ENCODE measurements at places on chromosomes 2 and 18.

- no peak for DNase-seq
Observed at GRCh38 chr18:59929621-59930295, 30.0 kb downstream of the PMAIP1 start.

DNA sequence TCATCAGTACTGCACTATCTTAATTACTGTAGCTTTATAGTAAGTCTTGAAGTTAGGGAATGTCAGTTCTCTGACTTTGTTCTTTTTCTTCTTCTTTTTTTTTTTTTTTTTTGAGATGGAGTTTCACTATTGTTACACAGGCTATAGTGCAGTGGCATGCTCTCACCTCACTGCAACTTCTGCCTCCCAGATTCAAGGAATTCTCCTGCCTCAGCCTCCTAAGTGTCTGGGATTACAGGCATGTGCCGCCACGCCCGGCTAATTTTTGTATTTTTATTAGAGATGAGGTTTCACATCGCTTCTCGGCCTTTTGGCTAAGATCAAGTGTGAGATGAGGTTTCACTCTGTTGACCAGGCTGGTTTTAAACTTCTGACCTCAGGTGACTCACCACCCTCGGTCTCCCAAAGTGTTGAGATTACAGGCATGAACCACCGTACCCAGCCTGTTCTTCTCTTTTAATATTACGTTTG lies 41.9 kb upstream of the TANC1 start:
- DNase-seq = peak; percentile 41

DNA sequence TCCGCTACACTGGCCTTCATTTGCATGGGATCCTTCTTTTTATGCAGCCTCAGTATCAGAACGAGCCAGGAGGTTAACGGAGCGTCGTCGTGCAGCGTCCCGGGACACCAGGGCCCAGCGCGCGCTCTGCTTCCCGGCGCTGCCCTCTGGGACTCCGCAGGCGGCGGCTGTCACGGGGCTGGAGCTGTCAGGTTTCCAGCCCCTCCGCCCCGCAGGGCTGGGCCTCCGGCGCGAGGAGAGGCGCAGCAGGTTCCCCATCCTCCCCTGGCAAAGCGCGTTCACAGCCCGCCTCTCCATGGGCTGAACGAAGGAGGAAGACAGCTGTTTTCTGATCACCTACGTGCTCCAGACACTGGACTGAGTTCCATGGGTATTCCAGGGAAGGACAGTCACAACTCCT lies 12.5 kb upstream of the PAX8 start:
- no peak for DNase-seq

DNA sequence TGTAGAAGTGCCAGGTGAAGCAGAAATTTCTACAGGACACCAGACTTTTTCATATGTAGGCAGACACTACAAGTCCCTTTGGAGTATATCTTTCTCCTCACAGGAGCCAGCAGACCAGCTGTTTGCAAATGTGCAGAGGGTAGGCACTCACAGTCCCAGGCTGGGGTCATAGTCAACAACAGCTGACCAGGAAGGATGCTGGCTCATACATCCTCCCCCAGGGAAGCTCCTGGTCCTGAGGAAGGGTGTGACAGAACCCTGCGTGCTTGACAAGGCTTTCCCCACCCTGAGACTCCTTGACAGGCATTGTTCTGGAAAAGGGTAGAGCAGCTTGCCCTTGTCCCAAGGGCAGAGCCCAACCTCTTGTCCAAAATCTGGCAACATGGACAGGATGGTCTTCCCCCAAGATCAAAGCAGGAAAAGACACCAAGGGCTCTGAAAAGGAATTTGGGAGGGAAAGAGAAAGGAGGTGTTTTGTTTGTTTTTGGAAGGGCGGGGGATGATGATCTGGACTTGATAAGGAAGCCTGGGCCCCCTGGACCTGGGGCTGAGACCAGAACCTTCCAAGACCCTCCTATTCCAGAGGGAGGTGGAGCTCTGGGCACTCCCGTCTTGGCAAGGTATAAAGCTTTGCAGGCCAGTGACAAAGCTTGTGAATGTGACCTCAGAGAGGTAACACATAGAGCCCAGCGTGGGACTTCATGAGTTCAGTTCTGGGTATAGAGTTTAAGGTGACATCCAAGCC lies 87.1 kb downstream of the GFPT1 start:
- DNase-seq = no peak

DNA sequence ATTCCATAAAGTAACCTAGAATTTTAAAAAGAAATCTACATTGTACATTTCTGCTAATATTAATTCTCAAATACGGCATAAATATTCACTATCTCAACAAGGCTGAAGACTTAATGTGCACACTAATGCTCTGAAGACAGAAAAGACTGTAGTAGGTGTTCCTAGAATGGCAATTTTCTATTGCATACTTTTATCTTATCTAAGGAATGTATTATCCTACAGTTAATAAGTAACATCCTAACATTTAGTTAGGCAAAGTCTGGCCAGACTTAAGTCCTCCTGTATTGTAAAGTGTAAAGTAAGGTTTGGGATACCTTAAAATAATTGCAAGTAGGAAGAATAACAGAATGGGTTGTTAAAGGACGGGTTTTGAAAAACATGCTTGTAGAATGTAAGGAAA lies 42.2 kb downstream of the CHST9 start:
- DNase-seq = no peak

- DNase-seq = no peak
Observed at GRCh38 chr18:34650121-34650545, 60.0 kb upstream of the DTNA start.

GRCh38 chr2:179235463-179236108 lies 29.0 kb downstream of the SESTD1 start:
- DNase-seq = no peak

DNA sequence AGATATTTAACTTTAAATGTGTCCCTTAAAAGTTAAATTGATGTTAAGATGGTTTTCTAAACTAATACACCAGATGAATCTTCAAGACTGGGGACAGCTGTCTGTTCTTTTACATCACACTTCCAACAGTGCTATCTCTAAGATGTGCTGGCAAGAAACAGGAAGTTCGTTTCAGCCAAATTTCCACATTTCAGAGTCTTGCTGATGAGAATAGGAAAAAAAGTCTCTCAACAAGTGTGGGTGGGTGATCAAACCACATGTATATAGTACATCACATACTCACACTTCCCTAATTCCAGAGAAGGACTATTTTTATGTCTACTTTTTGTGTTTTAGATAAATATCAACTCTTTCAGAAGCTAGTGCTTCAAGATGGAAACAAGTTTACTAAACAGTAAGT lies 1712.8 kb upstream of the TMEFF2 start:
- no peak for DNase-seq

- no peak for DNase-seq
Observed at GRCh38 chr2:27431395-27431794, 3.0 kb downstream of the NRBP1 start.

- no peak for DNase-seq
Observed at GRCh38 chr2:64626963-64627760, 26.6 kb downstream of the SERTAD2 start.

DNA sequence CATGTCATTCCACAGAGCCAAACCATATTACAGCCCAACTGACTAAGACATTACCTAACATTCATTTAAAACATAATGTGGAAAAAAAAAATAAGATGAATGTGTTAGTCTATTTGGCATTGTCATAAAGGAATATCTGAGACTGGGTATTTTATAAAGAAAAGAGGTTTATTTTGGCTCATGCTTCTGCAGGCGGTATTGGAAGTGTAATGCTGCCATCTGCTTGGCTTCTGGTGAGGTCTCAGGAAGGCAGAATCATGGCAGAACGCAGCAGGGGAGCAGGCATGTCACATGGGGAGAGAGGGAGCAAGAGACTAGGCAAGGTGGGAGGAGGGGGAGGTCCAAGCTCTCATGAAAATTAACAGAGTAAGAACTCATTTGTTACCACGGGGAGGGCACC lies 504.8 kb upstream of the LRATD1 start:
- no peak for DNase-seq

DNA sequence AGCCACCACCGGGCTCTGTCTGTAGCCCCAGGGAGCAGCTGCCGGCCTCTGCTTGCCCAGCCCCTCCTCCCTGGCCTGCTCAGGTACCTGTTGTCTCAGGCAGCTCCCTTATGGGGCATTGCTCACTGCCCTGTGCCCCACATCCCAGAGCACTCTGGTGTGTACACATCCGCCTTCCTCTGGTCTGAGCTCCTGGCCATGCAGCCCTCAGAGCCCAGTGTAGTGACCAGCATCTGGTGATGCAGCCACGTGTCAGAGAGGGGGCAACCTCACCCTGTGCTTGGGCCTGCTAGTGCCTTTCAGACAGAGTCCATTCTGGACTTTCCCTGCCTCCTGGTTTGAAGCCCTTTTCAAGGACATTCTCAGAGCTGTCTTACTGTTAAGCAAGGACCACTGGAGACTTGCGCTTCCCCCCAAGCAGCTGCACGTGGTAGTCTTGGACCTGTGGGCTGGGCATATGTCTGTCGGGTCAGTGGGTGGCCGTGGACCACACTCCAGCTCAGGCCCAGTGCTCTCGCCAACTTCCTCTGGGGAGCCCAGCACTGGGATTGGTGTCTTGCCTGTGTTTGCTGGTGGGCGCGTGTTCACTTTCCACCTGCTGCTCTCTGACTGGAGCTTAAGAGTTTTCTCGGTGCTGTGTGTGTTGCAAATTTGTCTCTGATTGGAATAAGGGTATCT lies 30.7 kb downstream of the DGKD start:
- no peak for DNase-seq

- DNase-seq = no peak
Observed at GRCh38 chr18:57023275-57023882, 123.5 kb upstream of the BOD1L2 start.

DNA sequence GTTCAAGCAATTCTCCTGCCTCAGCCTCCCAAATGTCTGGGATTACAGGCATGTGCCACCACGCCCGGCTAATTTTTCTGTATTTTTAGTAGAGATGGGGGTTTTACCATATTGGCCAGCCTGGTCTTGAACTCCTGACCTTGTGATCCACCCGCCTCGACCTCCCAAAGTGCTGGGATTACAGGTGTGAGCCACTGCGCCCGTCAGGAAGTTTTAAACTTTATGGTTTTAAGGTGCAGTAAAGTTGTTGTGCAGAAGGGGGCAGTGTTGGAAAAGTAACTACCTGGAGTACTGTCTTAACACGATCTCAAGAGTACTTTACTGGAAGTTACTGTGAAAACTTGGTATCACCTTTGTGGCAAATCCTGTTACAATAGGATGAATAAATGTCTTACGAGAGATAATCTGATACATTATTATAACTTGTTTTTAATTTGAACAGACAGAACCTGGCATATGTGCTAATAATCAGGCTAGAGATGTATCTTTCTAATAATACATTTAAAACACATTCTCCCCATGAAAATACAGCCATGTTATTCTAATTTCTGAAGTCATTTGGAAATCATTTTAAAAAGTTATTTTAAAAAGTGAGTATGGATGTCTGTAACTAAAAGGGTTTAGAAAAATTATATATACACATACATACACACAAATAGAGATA lies 10.8 kb downstream of the SPDYA start:
- DNase-seq = peak; percentile 66

- DNase-seq = no peak
Observed at GRCh38 chr2:196166876-196167275, 4.5 kb downstream of the STK17B start.

- no peak for DNase-seq
Observed at GRCh38 chr2:133004623-133005022, 334.6 kb upstream of the LYPD1 start.

- DNase-seq = peak; percentile 27
Observed at GRCh38 chr2:216017365-216017764, 4.0 kb upstream of the MREG start.

DNA sequence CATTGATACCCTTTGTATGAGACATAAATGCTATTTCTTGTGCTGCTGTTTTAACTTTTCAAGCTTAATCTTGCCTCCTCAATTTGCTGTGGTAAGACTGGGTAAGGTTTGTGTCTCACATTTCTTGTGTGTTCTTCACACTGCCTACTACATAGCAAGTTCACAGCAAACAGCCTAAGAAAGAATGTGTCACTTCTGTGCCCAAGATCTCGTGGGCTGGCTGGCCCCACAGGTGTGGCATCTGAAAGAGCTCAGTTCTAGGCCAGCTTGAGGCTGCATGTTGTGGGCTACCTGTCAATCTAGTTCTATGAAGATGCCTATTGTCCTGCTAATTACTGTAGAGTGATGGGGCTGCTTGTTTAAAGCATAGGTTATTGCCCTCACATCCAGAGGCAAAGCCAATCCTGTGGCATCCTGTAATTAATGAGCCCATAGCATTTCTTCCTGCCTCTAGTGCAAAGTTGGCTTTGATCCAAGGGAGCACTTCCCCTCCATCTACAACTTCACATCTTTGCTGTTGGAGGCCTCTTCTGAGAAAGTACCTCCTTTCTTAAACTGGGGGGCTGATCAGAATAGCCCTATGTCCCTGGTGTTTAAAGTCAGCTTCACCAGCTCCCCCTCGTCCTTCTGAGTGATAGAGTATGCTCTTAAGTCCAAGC lies 40.9 kb upstream of the ASPRV1 start:
- peak; percentile 62 for DNase-seq

DNA sequence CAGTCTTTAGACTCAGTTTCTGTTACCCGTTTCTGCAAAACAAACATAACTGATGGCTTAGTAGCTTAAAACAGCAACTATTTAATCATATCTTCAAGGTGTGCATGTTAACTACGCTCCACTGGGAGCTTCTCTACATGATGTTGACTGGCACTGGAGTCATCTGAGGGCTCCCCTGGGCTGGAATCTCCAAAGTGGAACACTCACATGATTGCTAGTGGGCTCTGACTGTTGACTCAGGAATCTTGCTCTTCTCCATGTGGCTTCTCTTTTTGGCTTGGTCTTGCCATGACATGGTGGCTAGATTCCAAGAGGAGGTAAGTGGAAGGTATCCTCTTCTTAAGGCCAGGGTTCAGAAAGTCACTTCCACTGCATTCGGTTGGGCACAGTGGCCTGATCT lies 160.8 kb downstream of the PMAIP1 start:
- DNase-seq = no peak

GRCh38 chr2:115036818-115037217 lies 594.4 kb downstream of the DPP10 start:
- no peak for DNase-seq

DNA sequence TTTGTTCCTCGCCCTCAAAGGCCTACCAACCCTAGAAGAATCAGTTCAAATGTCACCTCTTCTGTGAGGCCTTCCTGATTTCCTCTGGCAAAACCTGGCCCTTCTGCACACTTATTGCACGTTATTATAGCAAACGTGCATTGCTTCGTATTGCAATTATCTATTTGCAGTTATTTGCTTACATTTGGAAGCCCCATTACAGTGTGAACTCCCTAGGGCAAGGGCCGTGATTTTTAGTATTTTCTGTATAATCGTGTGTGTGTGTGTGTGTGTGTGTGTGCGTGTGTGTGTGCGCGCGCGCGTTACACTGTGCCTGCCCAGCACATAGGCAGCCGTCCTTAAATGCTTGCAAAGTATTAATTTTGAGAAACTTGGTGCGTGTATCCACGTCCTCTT lies 460 bp upstream of the SEMA4F start:
- DNase-seq = no peak
